ENCODE measurements at places on chromosomes 2 and 18. TPM values are rescaled to one million over a fixed set of nuclear protein-coding genes. Genes with fewer than 3 reads are reported as not detected.

The DLX2 gene
- total RNA-seq: not detected

The MEP1B gene
- not detected for total RNA-seq

The AFF3 gene
- total RNA-seq: 2.9 TPM

The KLHL29 gene
- 17.9 TPM for total RNA-seq

The CD207 gene
- total RNA-seq: not detected

The ELOA2 gene
- total RNA-seq: not detected

The SULT1C4 gene
- total RNA-seq: 4.8 TPM

The OR6B2 gene
- not detected for total RNA-seq

The ZSWIM2 gene
- 1.0 TPM for total RNA-seq

The UGT1A3 gene
- not detected for total RNA-seq

The CELF4 gene
- total RNA-seq: 0.47 TPM

The PAX8 gene
- 4.7 TPM for total RNA-seq

The GDF7 gene
- 0.31 TPM for total RNA-seq

The NYAP2 gene
- total RNA-seq: not detected

The CYBRD1 gene
- 296 TPM for total RNA-seq

The LDAH gene
- total RNA-seq: 8.2 TPM

The AQP12A gene
- total RNA-seq: not detected

The UGT1A8 gene
- total RNA-seq: not detected

The KIAA2012 gene
- not detected for total RNA-seq

The UGT1A7 gene
- total RNA-seq: not detected

The ZNF385B gene
- total RNA-seq: not detected

The RFX8 gene
- total RNA-seq: not detected

The CRYGB gene
- total RNA-seq: not detected

Measured in omental fat pad (tissue), 4 donors.